ENCODE measurements at places on chromosomes 2 and 18.

GRCh38 chr2:17672583-17673317 lies 80.9 kb downstream of the SMC6 start:
- no peak for DNase-seq

DNA sequence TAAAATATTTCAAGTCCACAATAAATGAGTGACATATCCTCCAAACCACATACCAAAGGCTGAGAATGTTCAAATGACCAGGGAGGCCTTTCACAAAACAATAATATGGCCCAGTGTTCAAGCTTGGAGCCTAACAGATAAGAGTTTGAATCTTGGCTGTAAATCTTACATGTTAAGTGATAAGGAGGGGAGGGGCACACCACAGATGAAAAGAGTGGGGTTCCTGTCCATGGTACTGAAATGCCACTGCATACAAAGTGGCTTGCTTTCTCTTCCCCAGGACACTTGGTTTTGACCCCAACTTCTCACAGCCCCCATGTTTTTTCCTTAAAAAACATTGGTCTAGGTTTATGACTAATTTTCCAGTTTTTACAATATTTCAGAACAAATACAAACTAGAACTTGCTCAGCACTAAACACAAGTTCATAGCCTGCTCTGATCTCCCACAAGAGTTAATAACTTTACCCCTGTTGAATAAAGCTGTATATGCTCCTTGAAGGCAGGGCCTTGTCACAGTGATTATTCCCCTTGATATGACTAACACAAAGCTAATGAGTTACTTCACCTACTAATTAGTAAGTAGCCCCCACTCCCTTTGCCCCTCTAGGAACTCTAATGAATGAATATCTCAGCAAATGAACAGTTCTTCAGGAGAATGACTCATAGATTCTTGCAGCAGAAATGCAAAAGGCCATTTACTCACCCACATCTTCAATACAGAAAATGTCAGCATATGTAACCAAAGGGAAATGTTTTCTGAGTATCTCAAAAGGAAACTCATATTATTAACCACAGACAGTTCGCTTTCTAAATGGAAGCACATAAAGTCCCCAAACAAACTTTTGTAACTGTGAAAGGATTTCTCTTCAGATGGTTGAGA lies 142.2 kb downstream of the SATB2 start:
- no peak for DNase-seq

DNA sequence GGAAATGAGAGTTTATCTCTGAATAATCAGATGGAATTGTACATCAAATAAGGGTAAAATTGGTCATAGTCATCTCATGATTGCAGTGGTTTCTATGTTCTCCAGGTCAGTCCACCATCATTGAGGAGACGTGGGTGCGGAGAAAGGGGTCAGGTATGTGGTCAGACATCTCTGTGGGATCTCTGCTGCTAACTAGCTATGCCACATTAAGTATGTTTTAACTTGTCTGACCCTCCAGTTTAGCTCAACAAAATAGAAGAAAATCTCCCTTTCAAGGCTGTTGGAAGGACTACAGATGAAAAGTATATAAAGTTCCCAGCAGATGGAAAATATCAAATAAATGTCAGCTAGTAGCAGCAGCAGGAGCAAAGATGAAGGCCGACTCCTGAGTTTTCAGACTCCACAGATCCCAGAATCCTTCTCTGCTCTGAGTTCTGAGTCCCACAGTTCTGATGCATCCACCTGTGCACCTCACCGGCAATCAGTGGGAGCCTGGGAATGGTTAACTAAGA lies 106.6 kb upstream of the CYP1B1 start:
- no peak for DNase-seq

DNA sequence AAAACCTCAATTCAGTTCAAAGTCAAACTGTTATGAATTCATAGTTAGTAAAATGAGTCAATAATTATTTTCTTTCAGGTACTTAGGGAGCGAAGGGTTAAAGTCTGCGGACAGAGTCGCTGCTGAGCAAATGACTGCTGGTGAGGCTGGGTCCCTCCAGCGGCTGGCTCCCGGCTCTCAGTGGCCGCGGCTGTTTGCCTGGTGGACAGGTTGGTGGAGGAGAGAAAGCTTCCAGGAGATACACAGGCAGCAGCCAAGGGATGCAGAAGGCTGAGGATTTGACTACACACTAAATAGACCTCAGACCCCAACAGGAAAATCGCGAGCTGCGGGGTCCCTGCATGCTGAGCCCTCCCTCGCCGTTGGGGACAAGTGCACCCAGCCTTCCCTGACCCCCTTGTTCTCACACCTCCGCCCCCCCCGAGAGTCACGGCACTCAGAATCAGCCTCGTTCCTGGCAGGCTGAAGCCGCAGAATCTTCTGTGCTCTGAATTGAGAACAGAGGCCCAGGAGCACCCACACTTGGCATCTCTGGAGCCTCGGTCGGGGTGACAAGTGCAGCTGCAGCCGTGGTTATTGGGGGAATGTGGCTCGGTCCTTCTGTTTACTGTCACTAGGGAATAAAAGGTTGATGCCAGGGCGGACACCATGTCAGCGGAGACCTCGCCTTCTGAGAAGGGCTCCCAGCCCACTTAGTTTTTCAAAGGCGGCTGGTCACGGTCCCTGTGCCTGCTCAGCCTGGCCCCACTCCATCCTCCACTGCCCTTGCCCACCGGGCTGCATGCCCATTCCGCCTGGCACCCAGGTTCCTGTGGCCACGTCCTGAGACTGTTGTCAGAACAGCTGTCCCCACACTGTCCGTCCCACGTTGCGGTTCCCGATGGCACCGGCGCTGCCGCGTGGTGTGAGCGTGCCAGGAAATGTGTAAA lies 74.0 kb downstream of the SLC66A2 start:
- DNase-seq, result no peak

DNA sequence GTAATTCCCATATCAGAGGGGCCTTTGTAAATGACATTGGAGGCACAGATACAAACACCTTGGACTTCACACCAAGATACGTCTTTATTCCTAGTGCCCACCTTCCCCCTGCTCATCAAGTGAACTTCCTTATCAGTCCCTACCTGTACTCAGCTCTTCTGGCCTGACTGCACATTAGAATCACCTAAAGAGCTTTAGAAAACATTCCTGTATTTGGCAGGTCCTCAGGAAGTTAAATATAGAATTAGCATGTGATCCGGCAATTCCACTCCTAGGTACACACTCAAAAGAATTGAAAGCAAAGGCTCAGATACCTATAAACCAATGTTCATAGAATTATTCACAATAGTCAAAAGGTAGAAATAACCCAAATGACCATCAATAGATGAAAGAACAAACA lies 46.6 kb downstream of the ALK start:
- no peak for DNase-seq

- DNase-seq, result no peak
These were observed 78.8 kb downstream of the MYL12B start for GRCh38 chr18:3340682-3341097.

DNA sequence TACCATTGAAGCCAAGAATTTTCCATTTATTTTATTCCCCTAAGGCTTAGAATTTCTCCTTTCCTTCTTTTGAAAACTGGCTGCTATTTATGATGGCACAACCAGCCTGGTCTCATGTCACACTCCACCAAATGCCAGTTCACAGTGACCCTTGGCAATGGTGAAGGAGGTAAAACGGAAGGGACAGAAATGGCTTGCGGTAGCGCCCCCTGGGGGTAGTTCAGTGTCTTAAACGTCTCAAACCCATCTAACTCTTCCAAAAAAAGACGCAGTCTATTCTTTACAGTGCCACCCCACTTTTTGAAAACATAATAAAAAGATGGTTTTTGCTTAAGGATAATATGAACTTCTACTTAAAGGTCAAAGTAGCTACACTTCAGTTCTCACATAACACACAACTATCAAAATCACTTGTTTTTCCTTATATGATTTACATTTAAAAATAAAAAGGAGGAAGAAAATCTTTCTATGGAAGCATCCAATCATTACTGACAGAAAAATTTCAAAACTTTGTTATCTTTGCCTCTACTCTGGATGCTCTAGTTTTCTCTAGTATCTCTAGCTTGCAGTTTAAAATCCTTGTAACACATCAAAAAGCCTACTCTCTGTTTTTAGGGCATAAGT lies 28.0 kb downstream of the PNO1 start:
- peak; percentile 34 for DNase-seq

DNA sequence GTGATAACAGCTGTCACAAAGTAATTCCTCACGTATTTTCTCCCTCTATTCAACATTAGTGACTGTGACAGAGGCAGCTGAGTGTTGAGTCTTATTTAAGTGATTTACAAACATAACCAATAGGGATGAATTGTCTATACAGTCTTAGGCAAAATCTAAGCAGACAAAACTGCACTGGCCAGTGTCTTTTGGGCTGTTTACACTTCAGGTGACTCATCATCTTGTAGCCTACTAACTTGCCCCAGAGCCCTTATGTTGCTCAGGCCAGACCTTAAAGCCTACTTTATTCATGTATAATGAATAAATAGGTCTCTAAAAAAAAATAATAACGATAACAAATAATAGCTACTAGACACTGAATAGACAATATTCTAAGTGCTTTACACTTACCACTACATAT lies 17.2 kb downstream of the THOC1 start:
- DNase-seq, result no peak

DNA sequence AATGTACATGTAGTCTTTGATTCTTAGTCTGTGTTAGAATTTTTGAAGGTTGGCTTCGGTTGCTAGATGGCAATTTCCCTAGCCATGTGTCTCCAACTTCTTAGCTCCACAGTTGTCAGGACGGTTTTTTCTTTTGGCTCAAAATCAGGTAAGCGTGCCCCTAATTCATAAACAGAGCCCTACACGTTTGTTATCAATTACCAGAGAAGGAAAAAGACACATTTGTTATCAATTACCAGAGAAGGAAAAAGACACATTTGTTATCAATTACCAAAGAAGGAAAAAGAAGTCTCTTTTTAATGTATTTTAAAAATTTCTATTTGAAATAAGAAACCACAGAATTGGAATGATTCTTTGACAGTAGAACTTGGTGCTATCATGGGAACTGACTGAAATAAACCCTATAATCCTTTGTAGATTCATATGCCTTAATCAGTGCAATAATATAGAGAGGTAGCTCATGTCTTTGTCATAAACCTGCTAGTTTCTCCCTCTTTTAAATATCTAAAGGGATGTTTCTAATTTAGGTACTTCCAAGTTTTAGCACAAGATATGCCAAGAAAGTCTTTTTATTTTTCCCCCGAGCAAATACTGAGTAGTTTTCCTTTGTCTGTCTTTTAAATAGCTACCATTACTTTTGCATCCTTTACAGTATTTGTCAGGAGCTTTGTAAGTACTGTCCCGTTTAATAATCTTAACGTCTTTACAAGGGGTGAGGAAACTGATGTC lies 35.9 kb downstream of the CAMKMT start:
- no peak for DNase-seq

DNA sequence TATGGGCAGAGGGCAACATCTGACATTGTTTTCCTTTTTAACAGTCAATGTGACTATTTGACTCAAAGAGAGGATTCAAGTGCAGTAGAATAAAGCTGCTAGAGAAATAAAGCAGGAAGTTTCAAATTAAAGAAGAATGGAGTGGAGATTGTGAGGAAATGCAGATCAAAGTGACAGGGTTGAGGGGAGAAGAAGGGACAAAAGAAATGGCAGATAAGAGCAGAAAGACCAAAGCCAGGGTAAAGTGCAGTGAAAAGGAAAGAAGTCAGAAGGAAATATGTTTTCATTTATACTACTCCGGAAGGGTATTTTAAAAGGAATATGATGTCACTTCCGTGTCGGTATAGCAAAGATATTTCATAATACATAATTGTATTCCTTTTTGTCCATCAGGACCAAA lies 297.5 kb upstream of the CRIM1 start:
- no peak for DNase-seq

DNA sequence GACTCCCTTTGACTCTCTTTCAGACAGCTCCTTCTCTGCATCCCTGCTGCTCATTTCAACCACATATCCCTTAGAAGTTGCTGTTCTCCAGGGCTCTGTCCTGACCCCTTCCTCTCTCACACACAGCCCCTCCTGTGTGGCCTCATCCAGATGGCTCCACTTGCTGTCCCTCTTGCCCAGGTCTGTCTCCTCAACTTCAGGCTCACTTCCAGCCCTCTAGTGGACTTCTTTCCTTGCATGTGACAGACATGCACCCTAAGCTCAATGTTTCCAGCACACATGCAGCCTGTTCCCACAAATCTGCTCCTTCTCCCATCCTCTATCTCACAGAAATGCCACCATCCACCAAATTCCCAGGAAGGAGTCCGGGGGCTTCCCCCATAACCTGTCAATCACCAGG lies 9.0 kb upstream of the MRPL19 start:
- no peak for DNase-seq

- no peak for DNase-seq
These were observed 5.7 kb downstream of the OTX1 start for GRCh38 chr2:63056107-63057050.

DNA sequence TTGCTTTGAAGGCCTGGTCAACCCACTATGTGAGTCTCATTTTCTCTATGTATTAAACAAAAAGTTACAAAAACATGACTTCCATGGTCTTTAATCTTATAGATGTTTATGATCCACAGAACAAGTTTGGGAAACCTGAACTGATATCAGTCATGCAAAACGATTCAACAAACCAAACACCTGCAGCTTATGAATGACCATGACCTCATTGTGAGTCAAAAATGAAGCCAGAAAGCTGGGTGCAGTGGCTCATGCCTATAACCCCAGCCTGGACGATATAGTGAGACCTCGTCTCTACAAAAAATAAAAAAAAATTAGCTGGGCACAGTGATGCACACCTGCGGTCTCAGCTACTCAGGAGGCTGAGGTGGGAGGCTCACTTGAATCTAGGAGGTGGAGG lies 270.4 kb upstream of the CCDC68 start:
- DNase-seq, result no peak

GRCh38 chr18:70299393-70299792 lies 10.5 kb downstream of the SOCS6 start:
- no peak for DNase-seq

DNA sequence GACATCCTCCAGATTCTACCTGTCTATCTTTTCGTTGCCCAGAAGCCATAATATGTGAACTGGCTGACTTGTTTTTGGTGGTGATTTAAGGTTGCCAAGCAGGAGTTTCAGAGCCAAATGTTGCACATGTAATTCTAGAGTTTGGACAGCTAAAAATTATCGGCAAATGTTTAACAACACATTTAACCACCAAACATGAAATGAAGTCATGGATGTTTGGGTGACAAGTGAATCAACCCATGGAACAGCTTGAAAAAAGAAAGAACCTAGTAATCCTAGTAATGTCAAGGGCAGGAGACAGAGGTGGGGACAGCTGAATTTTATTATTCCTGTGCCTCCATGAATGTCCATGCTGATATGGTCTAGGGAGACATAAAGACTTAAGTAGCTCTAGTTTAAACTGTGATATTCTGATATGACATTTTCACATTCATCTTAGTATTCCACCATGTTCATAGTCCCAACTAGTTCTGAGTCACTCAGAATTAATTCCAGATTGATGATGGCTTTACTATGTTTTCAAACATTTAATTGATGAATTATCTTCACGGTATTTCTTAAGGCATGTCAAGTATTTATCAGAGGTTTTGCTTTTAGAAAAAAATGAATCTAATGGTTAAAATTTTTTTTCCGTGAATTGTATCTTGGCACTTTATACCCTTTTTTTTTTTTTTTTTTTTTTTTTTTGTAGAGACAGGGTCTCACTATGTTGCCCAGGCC lies 101.7 kb downstream of the SOCS6 start:
- no peak for DNase-seq

- DNase-seq, result no peak
These were observed 132.6 kb upstream of the ZNF236 start for GRCh38 chr18:76689646-76690264.
